DND-41 (cell line): ENCODE measurements at places on chromosomes 2 and 18.
A peak's percentile ranks its signal among the peaks of the same experiment; 100 is the strongest.

GRCh38 chr2:231549446-231550239 lies 19.4 kb upstream of the NMUR1 start:
- peak; percentile 41 for DNase-seq

GRCh38 chr18:62369129-62369644 lies 44.1 kb downstream of the TNFRSF11A start:
- DNase-seq: no peak

DNA sequence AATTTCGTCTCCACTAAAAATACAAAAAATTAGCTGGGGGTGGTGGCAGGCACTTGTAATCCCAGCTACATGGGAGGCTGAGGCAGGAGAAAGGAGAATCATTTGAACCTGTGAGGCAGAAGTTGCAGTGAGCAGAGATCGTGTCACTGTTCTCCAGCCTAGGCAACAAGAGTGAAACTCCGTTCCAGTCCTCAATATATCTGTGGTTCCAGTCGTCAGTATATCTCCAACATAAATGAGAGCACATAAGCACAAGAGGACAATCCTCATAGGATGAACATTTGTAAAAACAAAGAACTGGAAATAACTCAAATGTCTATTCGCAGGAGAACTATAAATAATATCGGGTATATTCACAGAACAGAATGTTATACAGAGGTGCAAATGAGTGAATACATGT lies 13.1 kb upstream of the PLEK start:
- no peak for DNase-seq

DNA sequence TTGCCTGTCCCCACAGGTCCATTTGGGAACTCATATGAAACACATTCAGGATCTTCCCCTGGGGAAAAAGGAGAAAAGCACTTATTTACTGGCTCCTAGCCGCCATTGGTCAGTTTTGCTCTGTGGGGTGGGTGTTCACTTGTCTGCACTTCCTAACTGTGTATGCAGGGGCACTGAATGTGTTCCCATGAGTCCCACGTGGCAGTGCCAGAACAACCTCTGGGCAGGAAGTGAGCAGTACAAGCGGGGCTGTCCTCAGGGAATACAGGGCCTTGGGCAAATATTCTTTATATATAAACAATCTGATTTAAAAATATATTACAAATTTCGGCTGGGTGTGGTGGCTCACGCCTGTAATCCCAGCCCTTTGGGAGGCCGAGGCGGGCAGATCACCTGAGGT lies 21.8 kb upstream of the CTIF start:
- no peak for DNase-seq

DNA sequence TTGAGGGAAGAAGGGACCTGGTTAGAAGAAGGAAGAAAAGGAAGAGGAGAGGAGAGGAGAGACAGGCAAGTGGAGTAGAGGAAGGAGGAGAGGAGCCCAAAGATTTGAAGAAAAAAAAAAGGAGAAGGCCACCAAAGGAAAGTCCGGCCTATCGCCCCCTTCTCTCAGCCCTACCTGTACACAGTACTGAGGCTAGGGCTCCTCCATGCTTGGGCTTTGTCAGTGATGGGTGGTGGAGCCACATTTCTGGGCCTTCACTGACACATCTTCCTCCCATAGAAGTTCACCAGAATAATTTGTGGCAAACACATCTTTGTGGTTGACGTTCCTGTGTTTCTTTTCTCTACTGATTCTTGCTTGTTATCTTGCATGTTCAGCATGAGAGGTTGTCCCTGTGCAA lies 125.4 kb downstream of the DTNA start:
- no peak for DNase-seq

GRCh38 chr2:181300600-181301291 lies 156.4 kb upstream of the ITGA4 start:
- DNase-seq: peak; percentile 85

DNA sequence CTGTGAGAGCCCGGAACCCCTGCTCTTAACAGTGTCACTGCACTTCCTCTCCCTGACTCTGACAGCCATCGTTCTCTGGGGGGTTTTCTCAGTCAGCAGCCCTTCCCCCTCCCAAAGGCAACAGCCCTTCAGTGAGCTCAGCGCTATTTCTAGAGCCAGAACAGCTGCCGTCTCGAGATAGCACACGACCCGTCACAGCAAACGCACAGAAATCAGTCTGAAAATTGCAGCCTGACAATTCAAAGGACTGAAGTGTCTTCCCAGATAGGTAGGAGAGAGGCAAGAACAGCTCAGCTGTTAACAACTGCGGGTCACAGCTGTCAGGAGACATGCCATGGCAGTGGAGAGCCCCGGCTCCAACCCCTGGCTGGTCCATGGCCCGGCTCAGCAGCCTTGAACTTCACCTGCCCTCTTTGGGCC lies 45.4 kb downstream of the ST8SIA5 start:
- peak; percentile 8 for DNase-seq

GRCh38 chr2:159553727-159554126 lies 62.6 kb downstream of the BAZ2B start:
- no peak for DNase-seq

- DNase-seq: no peak
Measured at GRCh38 chr2:48674933-48675332, 57.3 kb downstream of the GTF2A1L start.

GRCh38 chr2:96344011-96344410 lies 8.4 kb downstream of the NCAPH start:
- no peak for DNase-seq

DNA sequence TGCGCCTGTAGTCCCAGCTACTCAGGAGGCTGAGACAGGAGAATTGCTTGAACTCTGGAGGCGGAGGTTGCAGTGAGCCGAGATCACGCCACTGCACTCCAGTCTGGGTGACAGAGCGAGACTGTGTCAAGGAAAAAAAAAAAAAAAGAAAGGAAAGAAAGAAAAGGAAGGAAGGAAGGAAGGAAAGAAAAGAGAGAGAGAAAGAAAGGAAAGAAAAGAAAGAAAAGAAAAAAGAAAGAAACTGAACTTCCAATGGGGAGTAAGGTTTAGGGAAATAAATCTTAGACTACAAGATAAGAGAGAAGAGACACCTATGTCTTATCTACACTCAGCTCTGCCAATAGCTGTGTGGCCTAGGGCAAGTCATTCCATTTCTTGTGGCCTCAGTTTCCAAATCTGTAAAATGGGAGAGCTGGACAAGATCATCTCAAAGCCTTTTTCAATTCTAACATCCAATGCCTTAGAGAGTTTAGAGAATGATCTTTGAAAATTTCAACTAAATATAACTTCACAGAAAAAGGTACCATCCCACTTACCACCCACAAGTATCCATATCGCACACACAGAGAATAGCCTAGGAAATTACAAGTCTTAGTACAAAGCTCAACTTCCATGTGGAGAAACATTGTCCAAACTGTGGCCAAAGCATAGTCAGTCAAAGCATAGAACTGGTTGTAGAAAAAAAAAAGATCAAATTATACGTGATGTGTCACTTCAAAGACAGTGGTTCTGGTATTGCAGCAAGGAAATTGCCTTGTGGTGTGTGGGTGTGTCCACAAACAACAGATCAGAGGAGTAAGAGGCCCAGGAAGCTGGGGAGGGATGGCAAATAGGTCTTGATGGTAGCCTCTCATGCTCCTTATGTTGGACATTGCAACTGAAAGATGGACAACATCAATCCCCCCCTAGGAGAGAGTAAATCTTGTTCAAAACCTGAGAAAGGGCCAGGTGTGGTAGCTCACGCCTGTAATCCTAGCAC lies 42.4 kb downstream of the SLC14A2 start:
- peak; percentile 37 for DNase-seq

GRCh38 chr18:47151439-47151838 lies 1.1 kb upstream of the HDHD2 start:
- no peak for DNase-seq

- no peak for DNase-seq
Measured at GRCh38 chr2:198347349-198347748, 543.0 kb downstream of the PLCL1 start.

- DNase-seq: no peak
Measured at GRCh38 chr2:174607989-174608865, 10.6 kb upstream of the WIPF1 start.

- DNase-seq: peak; percentile 1
Measured at GRCh38 chr2:108910011-108910431, 79.0 kb downstream of the EDAR start.

- DNase-seq: no peak
Measured at GRCh38 chr2:233492751-233493150, 73.8 kb downstream of the USP40 start.

DNA sequence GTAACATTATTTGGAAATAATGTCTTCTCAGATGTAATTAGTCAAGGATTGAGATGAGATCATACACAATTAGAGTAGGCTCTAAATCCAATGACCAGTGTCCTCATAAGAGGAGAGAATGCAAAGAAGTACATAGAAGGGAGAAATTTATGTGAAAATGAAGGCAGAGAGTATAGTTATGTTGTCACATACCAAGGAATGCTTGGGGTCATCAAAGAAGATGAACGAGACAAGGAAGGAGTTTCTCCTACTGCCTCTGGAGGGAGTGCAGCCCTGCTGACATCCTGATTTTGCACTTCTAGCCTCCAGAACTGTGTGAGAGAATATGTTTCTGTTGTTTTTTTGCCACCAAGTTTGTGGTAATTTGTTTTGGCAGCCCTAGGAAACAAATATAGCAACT lies 100.1 kb downstream of the GALNT13 start:
- DNase-seq: no peak

DNA sequence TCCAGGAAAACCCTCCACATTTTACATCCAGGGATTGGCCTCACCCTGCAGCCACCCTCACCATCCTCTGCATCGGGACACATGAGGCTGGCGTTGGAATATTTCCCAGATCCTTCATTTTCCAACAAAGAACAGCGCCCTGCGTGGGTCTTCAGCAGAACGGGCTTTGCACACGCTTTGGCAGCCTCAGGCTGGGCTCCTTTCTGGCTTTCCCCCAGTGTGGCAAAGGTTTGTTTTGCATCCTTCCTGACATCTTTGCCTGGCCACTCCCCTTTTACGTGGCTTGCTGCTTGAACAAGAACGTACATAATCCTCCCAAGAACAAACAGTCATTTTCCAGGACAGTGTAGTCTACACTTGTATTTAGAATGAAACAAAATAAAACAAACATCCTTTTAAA lies 25.6 kb upstream of the GREB1 start:
- DNase-seq: no peak

GRCh38 chr2:2234398-2235195 lies 96.5 kb downstream of the MYT1L start:
- DNase-seq: no peak

DNA sequence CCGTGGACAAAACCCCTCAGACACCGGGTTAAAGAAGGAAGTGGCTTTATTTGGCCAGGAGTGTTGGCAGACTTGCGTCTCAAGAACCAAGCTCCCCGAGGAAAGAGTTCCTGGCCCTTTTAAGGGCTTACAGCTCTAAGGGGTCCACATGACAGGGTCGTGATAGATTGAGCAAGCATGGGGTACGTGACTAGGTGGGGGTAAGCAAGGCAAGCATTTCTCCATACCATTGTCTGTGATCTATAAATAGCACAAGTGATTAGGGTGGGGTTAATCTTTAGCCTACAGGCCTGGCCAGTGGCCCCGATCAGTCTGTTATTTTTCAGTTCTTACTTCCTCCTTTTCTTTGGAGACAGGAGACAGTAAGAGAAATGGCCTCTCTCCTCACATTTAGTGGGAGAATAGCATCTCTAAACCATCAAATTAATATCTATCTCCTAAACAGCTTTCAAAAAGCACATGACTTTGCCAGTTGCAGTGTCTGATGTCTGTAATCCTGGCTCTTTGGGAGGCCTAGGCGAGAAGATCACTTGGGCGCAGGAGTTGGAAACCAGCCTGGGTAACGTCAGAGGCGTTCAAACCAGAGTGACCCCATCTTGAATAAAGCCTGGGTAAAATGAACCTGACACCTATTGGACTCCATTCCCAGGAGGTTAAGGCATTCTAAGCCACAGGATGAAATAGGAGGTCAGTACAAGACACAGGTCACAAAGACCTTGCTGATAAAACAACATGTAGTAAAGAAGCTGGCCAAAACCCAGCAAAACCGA lies 18.3 kb upstream of the CNOT11 start:
- DNase-seq: no peak

DNA sequence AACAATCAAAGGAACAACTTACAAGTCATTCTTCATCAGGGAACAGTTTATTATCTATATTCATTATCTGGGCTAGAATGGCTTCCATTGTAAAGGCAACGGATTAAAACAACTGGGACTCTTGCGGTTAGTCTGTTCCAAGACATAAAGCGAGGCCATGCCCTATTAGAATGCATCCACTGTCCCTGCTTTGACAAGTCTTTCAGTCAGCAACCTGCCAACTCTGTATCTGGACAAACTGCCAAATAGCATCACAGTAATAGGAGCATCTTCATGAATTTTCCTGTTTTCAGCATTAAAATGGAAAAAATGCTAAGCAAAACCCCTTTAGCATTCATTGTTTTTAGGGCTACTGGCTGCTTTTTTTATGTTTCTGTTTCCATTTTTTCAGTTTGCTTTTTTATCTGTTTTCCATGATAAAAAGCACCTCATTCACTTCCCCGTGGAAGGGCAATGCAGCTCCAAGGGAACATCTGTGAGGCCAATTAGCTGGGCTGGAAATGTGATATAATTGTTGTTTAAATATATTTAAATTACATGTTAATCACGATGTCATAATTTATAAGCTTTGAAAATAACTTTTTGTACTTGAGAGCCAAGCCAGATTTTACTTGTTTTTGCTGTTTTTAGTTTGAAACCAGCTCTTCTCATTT lies 834.3 kb downstream of the CPS1 start:
- no peak for DNase-seq

DNA sequence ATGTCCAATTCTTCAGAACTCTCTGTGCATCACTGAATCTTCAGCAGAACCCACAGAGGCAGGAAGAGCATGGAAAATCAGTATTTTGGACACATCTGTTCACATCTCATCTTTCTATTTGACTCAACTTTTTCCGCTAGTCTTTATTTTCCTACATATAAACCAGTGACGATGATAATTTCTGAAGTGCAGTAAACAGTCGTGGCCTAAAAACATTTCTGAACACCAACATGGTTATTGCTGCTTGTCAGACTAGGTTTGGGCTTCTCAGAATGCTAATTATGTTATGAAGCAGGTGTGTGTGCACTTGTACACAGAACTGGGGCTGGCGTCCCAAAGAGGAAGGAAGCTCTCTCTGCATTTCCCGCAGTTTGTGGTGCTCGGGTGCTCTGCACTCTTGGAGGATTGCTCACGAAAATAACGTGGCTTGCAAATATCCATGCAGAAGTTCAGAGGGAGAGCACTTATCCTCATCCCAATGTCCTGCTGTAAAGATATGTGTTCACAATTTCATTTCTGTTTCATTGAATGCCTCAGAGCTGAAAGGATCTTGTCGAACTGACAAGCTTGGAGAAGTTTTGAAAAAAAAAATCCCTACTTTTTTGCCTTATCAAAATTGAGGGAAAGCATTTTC lies 50.8 kb downstream of the EDAR start:
- peak; percentile 37 for DNase-seq

- DNase-seq: peak; percentile 82
Measured at GRCh38 chr2:84970868-84971509, at the start of gene KCMF1. TSS of gene KCMF1 (plus strand) at chr2:84971161. CDS start at chr2:84971452, 291 bp downstream.

- no peak for DNase-seq
Measured at GRCh38 chr18:26869640-26870039, 4.1 kb upstream of the AQP4 start.

DNA sequence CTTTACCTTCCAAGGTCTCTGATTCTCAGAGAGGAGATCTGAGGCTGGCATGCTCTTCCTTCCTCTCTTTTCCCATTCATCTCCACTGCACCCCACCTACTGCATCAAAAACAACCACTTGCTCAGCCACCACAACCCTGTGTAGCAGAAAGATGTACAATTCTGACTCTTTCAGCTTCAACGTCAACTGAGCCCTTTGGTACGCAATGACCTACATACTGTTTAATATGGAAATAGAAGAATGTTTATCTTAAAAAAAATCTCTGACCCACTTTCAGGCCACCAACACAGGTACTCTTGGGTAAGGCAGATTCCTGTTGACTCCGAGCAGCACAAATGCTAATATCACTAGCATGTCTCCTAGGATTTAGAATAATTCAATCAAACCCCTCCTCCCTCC lies 76.2 kb upstream of the AFF3 start:
- DNase-seq: no peak
